ENCODE measurements at places on chromosomes 7 and 10. TPM values are rescaled to one million over a fixed set of nuclear protein-coding genes. Genes with fewer than 3 reads are reported as not detected.

VAX1 gene
- total RNA-seq = not detected

- no peaks in the 10 kb centered on the region for H3K4me1 ChIP-seq
- no peak overlapping the region for H3K4me3 ChIP-seq
- no peak for DNase-seq
- H3K27ac ChIP-seq = no peak overlapping the region
- no peaks in the 10 kb centered on the region for H3K36me3 ChIP-seq
These were observed 176.1 kb downstream of the SH3PXD2A start for GRCh38 chr10:103679096-103679790.

DNA sequence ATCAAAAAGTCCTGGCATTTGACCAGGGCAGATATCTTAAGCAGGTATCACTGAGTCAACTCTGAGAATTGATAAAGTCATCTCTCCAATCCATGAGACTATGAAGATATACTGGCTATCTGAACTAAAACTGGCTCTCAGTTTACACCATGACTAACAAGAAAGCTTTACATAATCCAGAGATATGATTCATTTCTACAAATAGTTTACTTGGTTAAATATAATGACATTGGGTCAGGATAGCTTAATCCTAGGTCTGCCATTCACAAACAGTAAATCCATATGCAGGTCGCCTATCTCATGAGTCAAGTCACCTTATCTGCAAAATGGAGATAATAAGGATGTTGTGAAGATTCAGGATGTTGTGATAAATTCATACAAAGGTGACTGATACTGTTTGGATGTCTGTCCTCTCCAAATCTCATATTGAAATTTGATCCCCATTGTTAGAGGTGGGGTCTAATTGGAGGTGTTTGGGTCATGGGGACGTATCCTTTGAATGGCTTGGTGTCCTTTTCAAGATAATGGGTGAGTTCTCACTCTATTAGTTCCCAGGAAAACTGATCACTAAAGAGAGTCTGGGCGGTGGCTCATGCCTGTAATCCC, 117.4 kb downstream of the JMJD1C start:
- no peaks in the 10 kb centered on the region for H3K4me1 ChIP-seq
- DNase-seq = no peak
- no peak overlapping the region for H3K27ac ChIP-seq
- H3K4me3 ChIP-seq = no peak overlapping the region

DNA sequence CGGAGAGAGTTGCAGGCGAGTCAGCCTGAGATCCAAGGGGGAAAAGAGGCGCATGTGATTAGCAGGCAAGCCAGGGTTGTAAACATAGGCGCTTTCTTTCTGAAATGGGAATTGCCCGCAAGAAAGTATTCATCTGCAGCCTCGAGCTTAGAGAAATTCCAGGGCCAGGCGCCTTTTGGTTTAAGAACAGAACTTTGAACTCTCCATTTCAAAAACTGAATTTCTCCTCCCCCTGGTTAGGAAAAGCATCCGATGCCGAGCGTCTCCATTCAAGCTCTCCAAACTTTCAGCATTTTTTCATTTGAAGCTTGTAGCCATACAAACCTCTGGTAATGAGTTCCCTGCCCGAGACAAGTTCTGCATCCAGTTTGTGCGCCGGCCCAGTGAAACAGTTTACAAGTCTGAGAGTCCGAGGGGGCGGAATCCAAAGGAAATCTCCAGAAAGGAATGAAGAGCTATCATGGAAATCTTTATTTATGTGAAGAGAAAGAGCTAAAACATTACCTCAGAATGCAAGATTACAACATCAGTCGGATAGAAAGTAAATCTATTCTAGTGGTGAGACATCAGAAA, 69.9 kb downstream of the FAM204A start:
- no peak overlapping the region for H3K27ac ChIP-seq
- H3K36me3 ChIP-seq = no peaks in the 10 kb centered on the region
- no peaks in the 10 kb centered on the region for H3K27me3 ChIP-seq
- H3K4me3 ChIP-seq = no peak overlapping the region
